ENCODE measurements at places on chromosomes 7 and 10.

DNA sequence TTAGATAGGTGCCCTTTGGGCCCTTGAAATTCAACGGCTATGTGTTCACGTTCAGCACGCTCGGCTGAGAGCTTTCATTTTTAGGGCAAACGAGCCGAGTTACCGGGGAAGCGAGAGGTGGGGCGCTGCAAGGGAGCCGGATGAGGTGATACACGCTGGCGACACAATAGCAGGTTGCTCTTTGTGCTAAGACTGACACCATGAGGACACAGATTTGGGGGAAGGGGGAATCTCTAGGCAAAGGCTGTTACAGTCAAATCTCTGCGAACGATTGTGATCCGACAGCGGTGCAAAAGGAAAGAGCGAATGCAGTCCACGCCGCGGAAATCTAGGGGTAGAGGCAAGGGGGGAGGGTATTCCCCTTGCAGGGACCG, 667 bp downstream of the KLLN start:
- DNase-seq, result no peak

DNA sequence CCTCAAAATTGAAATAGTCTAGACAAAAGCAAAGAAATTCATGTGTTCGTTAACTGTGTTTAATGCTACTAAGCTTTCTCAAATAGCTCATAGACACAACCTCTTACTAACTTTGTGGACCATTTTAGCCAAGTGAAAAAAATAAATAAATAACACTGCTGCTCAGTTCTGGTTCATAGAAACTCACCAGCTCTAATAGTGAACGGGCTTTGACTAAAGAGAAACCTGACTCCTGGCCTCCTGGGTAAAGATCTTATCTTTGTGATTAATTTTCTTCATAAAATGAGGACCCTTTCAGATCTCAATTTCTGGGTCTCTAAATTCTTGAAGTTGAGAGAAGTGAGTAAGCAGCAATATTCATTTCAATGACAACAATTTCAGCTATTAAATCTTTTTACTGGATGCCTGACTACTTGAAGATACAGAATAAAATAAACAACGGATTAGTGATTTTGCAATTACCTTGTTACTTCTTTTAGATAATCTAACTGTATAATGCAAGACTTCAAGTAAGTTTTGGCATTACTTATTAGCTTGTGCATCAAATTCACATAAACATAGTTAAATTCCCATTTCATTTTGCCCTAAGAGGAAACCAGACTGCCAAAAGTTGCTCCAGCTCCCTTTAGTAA, 3.1 kb downstream of the CADPS2 start:
- no peak for DNase-seq

- DNase-seq, result no peak
Measured at GRCh38 chr7:16753932-16754855, 639 bp downstream of the TSPAN13 start.

DNA sequence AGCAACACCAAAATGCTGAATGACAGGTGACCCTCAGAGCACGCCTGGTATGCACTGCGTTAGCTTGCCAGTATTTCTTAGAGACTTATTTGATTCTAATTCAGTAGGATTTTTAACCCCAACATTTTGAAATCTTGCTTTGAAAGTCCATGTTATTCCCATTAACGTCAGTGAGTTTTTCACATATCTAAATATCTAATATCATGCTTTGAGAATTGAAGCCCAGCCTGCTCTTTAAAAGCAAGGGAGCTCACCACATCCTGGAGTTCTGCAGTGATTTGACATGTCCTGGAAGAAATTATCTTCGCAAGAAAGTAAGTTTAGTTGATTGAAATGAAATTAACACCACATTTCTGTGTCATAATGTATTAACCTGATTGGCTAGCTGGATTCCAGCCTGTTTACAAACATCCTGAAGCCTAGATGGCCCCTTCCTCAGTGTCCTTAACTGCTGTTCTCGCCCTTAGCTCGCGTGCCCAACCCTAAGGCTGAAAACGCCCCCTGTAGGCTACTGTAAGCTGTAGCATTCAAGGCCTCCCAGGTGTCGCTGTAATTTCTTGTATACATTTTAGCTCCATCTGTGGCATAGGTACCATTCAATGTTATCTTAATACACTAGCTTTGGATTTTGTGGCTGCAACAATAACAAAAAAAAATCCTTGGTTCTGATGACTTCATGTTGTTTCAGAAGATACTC, 191.5 kb downstream of the MGMT start:
- DNase-seq, result no peak

DNA sequence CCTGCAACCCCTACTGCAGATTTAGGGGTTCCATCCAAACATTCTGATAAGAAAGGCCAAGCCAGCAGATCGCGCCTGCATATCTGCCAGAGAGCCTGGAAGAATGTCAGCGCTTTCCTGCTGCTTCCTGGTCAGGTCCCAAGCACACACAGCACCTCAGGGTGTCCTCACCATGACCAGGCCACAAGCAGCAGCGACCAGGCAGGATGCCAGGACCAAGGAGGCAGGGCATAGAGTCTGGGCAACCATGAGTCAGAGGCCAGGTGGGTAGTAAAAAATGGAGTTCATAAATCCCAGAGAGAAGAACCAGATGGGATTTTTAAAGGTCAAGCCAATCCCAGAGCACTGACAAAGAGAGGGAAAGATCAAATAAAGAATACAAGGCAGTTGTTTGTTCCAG, 5.5 kb upstream of the FAM131B start:
- no peak for DNase-seq

GRCh38 chr7:5423306-5423975, at the start of gene TNRC18:
TSS of gene TNRC18 (minus strand) at chr7:5423834. CDS start at chr7:5421246, 2,588 bp downstream.
- no peak for DNase-seq

DNA sequence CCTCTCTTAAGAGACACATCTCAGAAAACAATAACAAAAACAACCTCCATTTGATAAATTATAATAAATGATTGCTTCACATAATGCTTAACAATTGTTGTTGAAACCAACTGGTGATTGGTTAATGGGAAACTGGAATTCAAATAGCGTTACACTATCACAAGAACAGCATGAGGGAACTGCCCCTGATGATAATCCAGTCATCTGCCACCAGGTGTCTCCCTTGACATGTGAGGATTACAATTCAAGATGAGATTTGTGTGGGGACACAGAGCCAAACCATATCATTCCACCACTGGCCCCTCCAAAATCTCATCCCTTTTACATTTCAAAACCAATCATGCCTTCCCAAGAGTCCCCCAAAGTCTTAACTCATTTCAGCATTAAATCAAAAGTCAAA, 375.9 kb downstream of the BMPER start:
- no peak for DNase-seq

DNA sequence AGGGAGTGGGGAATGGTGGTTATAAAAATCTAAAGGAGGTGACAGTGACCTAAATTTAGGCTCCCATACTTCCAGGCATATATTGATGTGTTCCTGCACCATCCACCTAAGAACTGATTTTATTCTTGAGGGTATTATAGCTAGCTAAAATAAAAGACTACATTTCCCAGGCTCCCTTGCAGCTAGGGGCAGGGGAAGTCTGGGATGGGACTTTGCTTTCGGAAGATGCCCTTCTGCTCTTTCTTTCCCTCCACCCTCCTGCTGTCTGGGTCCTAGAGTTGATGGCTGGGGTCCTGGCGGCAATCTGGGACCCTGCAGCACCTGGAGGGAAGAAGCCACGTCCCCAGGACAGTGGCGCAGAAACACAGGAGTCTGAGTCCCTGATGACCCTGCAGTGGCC, 53.8 kb upstream of the SAMD8 start:
- no peak for DNase-seq

DNA sequence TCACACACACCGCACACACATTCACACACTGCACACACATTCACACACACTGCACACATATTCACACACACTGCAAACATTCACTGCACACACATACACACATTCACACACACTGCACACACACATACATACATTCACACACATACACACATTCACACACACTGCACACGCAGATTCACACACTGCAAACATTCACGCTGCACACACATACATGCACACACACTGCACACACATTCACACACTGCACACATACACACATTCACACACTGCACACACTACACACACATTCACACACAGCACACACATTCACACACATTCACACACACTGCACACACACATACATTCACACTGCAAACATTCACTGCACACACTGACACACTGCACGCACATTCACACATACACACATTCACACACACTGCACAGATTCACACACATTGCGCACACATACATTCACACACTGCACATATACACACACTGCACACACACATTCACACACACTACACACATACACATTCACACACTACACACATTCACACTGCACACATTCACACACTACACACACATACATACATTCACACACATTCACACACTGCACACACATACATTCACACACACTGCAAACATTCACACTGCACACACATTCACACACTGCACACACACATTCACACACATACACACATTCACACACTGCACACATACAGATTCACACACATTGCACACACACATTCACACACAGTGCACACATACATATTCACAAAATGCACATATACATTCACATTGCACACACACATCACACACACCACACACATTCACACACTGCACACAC, 325.1 kb downstream of the PTPRN2 start:
- DNase-seq, result no peak

DNA sequence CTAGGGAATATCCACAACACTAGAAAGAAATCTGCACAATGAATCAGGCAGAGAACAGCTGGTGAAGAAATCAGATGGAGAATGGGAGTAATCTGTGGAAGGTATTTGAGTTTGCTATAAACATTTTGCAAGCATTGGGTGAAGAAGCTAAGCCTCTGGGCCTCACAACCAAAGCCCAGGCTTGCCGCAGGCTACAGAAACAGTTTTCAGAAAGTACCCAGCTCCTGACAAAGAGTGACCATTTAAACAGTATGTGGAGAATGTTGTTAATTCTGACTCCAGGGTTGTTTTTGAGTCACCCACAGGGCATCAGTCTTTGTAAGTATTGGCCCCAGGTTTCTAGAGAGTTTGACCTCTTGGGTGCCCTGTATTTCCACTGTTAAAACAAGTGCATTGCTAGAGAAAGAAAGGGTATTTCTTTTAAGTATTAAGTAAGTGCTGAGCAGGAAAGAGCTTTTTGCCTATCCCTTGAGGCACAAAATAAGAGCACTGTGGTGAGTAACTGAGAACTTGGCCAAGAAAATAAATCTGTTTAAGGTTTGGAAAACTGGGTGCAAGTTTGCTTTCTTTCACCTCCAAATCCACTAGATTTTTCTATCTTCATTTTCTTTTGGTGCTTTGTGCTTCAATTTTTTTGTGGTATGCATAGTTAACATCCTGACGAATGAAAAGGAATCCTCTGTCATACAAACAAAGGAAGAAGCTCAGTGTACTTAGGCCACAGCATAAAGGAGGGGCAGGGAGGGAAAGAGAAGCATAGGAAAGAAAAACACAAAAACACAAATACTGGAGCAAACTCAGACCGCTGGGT, 691.8 kb downstream of the SUGCT start:
- DNase-seq, result no peak

DNA sequence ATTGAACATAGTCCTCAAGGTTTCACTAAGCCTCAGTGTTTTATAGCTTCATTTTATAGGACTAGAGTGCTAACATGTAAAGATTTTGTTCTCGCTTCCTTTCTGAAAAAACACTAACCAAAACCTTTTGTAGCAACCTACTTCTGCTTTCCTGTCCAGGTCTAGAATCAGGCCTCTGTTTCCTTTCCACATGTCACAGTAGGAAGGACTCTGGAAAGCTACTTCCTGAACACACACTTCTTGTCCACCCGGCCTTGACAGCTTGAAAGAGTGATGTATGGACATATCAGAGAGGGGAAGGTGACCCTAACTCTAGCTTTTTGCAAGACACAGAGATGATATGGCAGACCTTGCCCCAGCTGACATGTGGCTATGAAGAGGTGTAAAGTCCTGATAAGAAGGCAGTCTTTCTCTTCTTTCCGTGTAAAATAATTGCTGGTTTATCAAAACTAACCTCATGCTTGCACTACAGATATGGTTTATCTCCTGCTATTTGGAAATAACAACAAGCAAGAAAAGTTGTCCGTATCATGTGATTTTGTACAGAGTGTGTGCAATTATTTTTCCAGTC, 175.4 kb downstream of the SKAP2 start:
- DNase-seq, result no peak

DNA sequence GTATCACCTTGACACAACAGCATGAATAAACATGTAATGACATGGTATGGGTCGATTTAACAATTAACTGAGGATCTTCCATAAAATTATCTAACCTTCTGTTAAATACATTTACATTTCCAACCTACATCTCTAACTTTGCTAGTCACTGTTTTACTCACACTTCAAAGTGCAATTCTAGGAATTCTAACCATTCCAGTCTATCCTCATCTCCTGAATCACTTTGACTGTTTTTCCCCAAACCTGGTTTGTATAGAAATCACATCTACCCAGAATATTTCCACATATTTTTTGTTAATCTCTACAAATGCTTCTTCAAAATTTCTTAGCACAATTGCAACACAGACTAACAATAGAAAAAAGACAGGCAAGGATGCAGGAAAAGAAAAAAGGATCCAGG, 6.2 kb downstream of the ABI1 start:
- no peak for DNase-seq

DNA sequence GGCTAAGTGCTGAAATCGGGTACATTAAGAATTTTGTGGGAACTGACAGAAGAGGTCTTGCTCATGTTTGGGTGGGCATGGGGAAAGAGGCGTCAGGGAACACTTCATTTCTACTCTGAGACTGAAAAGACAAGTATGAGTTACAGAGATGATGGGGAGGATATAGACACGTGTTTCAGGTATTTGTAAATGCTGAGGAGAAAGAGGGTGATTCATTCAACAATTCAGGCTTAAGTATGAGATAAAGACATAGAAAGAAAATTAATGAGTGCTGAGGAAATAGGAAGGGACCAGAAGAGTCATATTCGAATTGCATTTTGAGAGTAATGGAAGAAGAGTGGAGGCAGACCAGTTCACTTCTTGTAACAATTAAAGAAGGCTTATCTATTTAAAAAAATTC, 143.6 kb downstream of the HBP1 start:
- DNase-seq, result no peak

DNA sequence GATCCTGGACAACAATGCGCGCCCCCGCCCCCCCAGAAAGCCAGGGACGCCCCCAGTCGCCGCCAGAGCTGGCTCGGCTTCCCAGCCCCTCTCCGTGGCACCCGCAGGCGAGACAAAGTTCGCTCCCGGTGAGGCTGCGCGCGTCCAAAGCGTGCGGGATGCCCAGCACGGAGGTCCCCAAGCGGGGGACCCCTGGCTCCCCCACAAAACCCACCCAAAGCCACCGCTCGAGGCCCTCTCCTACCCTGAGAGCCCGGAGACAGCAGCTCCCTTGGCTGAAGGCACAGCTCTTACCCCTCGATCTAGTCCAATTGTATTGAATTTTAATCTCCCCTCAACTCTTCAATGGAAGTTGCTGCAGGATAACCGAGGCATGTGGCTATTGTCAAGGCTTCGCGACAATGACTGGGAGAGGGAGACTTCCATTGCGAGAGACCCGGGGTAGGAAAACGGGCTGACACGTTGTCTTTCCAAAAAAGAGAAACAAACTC, 305.3 kb downstream of the PRPF18 start:
- no peak for DNase-seq

- no peak for DNase-seq
Measured at GRCh38 chr10:33482486-33482885, 148.0 kb upstream of the NRP1 start.
